Brain microvascular endothelial cell (primary cell): ENCODE measurements at places on chromosomes 11 and 22.
A peak's percentile ranks its signal among the peaks of the same experiment; 100 is the strongest.

- no peak for DNase-seq
Measured at GRCh38 chr11:18449251-18449650, 6.4 kb upstream of the LDHAL6A start.

GRCh38 chr11:111774955-111775710, 8.9 kb upstream of the PPP2R1B start:
- no peak for DNase-seq

DNA sequence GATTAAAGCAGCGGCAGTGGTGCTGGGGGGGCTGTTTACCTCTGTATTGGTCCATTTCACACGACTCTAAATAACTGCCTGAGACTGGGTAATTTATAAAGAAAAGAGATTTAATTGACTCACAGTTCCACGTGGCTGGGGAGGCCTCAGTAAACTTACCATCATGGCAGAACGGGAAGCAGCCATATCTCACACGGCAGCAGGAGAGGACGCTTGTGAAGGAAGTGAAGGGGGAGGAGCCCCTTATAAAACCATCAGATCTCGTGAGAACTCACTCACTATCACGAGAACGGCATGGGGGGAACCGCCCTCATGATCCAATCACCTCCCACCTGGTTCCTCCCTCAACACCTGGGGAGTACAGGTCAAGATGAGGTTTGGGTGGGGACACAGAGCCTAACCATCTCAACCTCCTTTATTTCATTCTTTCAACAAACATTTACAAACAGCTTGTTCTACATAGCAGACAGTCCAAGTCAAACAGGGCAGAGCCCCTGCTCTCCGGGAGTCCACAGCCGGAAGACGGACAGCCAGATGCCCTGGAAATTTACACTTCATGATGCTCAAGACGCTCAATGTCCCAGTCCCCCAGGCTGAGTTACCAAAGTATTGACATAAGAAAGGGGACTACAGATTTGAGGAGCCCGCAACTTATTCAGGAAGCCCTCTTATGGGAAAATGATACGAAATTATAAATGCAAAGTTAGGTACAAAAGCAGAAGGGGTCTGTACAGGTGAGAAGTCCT, 26.3 kb upstream of the HMGXB4 start:
- DNase-seq, result no peak

GRCh38 chr11:114182471-114183043, 113.6 kb upstream of the NNMT start:
- no peak for DNase-seq

- peak; percentile 68 for DNase-seq
Measured at GRCh38 chr11:124586238-124586860, 16.6 kb downstream of the OR8A1 start.
